NCI-H2081 treated with DMSO at 0.1 percent for 48 hours (cell line): ENCODE measurements at places on chromosomes 2 and 18.

DNA sequence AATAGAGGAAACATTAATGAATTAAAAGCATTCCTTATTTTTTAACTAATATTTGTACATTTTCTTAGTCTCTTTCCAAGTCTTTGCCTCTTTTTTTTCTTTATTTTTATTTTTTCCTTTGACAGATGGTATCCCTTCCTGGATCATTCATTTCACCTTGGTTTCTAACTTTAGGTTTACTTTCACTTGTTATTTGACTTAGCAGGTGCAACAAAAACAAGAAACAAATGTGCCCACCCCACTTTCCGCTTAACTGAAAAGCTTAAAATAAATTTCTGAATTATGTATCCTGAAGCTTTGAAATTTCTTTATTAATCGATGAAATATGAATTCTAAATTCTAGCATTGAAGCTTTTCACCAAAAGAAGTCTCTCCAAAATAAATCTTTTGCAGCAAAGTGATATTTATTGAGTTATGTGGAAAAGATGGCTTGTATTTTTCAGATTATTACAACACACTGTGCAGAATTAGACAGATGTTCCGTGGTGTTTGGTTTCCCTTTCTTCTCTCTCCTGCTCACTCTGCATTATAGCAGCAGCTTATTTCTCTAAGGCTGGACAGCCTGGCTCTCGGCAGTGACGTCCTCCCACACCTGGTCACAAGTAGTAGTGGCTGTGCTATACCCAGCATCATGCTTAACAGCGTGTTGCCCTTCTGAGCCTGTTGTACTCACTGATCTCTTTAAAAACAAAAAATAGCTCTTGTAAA, 99.1 kb upstream of the ZNF397 start:
- DNase-seq, result no peak

DNA sequence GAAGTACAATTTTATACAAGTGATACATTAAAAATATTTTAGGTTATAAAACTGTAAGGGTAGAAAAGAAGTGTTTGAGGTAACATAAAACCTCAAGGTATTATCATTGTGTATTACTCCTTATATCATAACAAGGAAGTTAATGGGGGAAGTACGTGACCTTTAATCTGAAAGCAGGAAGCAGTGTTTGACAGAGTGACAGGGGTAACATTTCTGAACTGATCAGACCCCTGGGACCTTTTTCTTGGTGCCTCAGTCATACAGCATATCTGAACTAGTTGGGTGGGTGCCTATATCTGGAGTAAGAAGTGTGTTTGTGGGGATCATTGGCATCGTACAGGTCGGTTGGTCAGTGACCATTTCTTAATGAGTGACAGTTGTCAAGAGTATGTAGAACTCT, 43.0 kb downstream of the MALT1 start:
- DNase-seq, result no peak

DNA sequence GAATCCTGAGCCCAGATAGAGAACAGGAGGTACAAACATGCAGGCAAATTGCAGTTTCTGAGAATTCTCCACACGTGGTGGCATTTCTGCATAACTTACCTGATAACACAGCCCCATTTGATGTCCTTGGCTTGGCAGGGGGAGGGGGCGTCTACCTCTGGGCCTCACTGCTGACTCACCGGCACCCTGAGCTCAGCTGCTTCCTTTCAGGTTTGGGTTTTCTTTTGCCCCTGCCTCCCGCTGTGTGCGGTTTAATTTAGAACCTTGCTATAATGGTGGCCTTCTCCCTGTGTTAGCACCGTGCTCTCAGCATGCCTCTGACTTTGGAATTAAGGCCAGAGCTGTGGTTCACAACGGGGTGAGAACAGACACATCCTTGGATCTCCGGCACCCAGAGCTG, 4.4 kb downstream of the CTIF start:
- DNase-seq, result no peak

GRCh38 chr2:60868589-60869273, 12.6 kb upstream of the REL start:
- DNase-seq, result no peak

- no peak for DNase-seq
Measured at GRCh38 chr2:54267577-54267976, 11.5 kb upstream of the TSPYL6 start.

GRCh38 chr2:127660291-127660578, 14.3 kb downstream of the GPR17 start:
- no peak for DNase-seq

DNA sequence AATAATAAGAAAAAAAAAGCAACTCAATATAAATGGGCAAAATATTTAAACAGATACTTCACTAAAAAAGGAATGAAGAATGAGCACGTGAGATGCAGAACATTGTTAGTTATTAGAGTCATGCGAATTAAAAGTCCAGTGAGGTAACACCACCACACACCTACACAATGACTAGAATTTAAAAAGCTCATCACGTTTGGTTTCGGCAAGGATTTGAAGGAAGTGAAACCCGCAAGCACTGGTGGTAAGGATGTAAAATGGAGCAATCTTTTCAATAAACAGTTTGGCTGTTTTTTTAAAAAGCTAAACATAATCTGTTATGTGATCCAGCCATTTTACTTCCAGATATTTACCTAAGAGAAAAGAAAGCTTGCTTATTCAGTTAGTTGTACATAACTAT, 1181.6 kb upstream of the CELF4 start:
- no peak for DNase-seq

GRCh38 chr2:142223309-142223708, 92.5 kb upstream of the LRP1B start:
- no peak for DNase-seq

- no peak for DNase-seq
Measured at GRCh38 chr18:24398540-24398939, 916 bp upstream of the OSBPL1A start.

DNA sequence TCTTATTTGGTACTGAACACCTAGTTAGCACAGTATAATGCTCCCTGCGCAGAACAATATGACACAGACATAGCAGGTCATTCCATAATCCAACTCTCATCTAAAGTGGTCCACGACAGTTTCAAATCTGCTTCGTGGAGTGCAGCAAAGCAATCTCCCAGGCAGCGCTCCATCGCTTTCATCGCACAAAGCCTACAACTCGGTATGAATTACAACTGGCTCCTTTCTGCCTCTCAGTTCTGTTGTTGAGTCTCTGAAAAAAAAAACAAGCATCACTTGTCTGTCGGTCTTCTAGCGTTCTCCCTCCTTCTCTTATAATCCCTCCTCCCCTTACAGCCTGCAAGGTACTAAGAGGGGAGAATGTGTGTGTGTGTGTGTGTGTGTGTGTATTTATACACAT, 123.5 kb downstream of the FIGN start:
- no peak for DNase-seq

- DNase-seq, result no peak
Measured at GRCh38 chr18:74722237-74722636, 124.6 kb downstream of the ZNF407 start.

DNA sequence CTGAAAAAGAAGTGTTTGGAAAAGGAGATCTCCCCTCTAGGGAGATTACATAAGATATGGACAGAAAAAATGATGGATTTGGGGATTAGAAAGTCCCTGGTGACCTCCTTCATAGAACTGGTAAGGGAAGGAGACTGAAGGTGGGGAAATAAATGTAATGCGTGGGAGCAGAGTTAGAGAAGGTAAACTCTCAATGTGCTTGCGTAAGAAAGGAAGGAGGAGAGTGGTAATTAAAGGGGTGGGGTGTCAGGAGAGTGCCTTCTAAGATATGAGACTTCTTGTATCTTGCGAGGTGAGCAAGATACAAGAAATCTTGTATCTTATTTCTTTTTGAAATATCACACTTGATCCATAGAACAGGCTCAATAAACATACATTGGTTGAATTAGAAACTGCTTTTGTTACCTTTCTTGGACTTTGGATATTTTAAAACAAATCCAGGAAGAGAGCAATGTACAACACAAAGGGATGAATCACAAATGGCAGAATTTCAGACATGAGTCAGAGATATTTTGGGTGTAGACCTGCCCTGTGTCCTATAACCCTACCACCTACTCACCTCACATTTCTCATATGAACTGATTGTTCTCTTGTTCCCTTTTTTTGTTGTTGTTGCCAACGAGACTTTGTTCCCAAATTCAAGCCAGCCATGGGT, 342.4 kb downstream of the INSIG2 start:
- no peak for DNase-seq

GRCh38 chr2:46392561-46393346, 86.6 kb upstream of the TMEM247 start:
- no peak for DNase-seq

- DNase-seq, result no peak
Measured at GRCh38 chr2:120332384-120332783, 13.6 kb upstream of the INHBB start.

DNA sequence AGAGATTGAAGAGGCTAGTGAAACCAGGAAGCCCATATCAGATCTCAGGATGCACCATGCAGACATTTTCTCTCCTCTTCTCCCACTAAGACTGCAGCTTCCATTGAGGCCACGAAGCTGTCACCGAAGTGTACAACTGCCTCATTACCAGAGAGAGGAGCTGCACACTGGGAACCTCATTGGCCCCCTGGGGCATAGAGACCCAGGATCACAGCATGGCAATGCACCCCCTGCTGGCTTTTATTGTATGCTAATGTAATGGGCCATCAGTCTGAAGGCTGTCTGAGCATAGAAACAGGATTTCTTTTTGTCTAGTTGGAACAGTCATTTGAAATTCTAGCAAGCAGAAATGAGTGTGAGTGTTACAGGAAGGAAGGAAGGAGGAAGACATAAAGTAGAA, 861.6 kb upstream of the CELF4 start:
- peak; percentile 12 for DNase-seq

DNA sequence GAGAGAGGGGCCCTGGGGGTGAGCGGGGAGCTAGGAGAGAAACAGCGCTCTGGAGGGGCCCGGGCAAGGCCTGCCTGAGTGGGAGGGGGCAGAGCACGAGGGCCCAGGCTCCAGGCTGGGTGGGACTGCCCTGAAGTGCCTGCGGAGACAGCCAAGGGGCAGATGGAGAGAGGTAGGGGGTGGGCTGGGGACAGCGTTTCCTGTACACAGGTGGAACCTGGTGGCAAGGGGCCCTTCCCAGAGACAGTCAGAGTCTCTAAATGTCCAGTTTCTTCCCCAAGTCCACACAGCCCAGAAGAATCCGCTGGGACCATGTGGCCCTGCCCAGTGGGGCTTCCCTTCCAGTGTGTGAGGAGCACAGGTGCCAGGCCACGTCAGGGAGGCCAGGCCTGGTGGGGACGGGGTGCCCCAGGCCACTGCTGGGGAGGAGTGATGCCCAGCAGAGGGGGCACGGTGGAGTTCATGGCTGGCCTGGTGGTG, 1.7 kb upstream of the GPR35 start:
- DNase-seq, result no peak

DNA sequence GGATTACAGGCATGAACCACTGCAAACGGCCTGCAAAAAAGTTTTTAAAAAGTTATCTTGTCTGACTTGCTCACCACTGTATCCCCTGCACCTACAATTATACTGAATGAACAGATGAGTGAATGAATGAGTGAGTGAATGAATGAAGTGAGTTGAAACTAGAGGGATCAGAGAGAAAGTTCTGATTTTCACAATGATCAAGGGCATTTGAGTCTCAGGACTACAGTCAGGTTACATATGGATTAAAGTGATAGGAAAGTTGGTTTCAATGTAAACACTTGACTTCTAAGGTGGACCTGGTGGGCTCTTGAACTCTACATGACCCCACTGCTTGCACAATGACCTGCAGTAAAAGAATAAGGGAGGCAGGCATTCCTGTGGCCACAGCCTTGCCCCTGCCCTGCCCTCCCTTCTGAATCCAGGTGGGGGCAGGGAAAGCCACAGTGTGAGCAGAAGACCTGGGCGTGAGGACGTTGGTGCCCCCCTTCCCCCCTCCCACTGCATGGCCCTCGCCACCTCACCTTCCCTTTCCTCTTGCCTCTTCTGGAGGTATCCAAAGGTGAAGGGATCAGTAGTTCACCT, 10.7 kb downstream of the C2orf80 start:
- no peak for DNase-seq

DNA sequence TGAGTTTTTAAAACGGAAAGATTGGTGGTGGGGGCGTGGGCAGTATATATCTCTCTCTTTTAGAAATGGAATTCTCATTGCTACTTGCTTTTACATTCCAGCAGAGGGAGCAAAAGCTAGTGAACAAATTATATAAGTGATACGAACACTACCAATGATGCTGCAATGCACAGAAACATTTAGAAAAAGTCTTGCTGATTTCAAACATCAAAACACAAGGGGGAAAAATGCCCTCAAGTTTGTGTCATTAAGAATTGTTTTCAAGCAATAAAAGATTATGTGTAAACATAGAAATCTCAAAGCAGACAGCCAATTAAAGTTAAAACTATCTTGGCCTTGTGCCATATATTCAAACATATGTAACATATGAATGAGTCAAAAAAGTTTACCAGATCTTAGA, 296.3 kb upstream of the KCNJ3 start:
- DNase-seq, result no peak

DNA sequence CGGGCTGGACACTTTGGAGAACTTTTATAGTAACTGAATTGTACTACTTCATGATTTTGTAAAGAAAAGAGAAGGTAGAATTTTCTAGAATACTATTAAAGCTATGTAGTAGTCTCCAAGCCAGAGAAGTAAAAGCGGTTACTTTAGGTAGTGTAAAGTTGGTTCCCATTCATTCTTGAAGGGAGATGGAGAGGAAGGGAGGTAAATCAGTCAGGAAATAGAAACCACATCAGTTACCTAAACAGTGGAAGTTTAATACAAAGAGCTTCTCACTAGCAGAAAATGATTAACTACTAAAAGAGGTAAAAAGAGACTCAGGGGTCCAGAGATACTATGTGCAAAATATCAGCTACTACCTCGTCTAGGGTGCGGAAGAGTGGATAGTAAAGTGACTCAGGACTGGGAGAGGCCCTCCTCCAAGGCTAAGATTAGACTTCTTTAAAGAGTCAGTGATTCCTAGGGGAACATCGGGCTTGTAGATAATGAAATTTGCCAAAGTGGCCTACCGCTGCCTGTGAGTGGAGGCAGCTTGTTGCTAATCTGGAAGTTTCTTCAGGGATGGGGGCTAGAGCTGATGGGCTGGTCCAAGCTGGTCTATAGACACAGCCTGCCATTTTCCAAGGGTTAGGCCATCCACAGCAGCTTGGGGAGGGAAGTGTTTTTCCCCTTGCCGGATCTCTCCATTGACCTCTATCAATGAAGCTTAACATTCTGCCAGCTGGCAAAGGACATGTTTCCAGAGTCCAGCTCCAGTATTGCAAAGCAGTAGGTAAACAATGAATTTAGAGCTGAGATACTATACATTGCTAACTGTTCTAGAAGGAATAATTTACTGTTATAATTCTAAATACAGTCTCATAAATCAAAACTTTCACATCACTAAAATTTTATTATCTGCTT, 246.4 kb upstream of the BOD1L2 start:
- no peak for DNase-seq

DNA sequence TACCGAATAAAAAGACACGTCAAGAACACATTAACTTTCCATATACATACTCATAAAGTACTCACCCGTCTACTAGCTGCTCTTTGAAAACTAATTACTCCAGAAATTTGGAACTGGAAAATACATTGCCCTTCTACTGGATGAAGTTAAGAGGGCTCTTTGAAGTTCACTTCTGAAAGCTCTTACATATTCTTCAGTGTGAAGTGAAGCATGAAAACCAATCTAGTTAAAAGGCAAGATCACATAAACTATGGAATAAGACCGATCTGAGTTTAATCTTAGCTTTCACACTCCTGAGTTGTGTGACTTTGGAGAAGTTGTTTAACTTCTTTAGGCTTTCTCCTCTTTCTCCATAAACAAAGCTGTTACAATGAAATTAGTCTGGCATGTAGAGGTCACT, 38.5 kb downstream of the REV1 start:
- no peak for DNase-seq

- DNase-seq, result no peak
Measured at GRCh38 chr2:65436824-65437221, 4.4 kb upstream of the SPRED2 start.
